Frontal cortex (tissue), 4 donors: ENCODE measurements at places on chromosomes 2 and 18. TPM values are rescaled to one million over a fixed set of nuclear protein-coding genes. Genes with fewer than 3 reads are reported as not detected.

- DNase-seq = no peak
These were observed 113.3 kb downstream of the POLE4 start for GRCh38 chr2:75071766-75072165.

- DNase-seq = no peak
These were observed 9.5 kb downstream of the TRIB2 start for GRCh38 chr2:12726271-12726670.

The HOXD11 gene
- not detected for total RNA-seq

The PTPN2 gene
- 40.4 TPM for total RNA-seq

- DNase-seq = no peak
These were observed 1210.4 kb upstream of the ACVR2A start for GRCh38 chr2:146634230-146635097.

DNA sequence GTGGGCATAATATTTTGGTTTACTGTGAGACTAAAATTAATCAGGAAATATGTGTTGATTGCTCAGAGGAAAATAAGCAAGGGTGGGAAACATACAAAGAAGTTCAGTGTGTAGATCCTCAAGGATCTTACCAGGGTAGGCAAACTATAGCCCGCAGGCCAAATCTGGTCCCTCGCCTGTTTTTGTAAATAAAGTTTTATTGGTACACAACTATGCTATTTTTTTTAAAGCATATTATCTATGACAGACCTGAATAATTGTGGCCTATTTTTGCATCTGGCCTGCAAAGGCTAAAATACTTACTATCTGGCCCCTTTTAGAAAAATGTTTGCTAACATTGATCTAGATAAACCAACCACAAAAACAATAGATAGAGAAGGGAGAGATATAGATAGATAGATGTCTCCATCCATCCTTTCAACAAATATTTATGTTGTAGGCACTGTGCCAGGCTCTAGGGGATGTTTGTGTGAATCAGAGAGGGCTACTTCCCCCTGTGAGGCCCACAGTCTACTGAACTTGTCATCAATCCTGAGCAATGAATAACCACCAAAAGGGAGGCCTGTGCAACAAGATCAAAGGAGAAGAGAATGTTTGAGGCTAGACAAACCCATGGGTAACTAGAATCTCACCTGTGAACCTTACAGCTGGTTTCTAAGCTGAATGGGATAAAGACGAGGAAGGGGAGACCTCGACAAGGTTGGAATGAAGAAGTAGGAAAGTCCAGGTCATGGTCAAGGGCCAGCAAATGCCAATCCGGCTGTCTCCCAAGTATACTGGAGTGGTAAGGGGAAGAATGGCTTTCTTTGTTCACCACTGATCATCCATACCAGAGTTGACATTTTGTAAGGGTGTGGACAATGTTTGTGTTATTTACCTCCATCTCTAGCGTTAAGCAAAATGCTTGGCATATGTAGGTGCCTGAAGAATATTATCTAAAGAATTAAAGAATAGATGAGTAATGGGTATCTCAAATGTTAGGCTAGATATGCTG, 23.6 kb downstream of the ALPK2 start:
- no peak for DNase-seq

The TMEM247 gene
- not detected for total RNA-seq

- no peak for DNase-seq
These were observed 1515.6 kb upstream of the NXPH2 start for GRCh38 chr2:140295767-140296166.

The SERPINB11 gene
- not detected for total RNA-seq

The ACTG2 gene
- total RNA-seq = 0.82 TPM

The TBC1D8 gene
- total RNA-seq = 6.1 TPM

- no peak for DNase-seq
These were observed 2003.8 kb upstream of the PIK3C3 start for GRCh38 chr18:39951142-39951720.

- no peak for DNase-seq
These were observed 27.5 kb downstream of the TUBB6 start for GRCh38 chr18:12335503-12335902.

GRCh38 chr2:22037274-22037673, 913.5 kb downstream of the TDRD15 start:
- no peak for DNase-seq

The ANKRD30BL gene
- total RNA-seq = 12.6 TPM

GRCh38 chr2:97858442-97858841, 137.3 kb downstream of the TMEM131 start:
- DNase-seq = no peak

The EVX2 gene
- total RNA-seq = not detected

DNA sequence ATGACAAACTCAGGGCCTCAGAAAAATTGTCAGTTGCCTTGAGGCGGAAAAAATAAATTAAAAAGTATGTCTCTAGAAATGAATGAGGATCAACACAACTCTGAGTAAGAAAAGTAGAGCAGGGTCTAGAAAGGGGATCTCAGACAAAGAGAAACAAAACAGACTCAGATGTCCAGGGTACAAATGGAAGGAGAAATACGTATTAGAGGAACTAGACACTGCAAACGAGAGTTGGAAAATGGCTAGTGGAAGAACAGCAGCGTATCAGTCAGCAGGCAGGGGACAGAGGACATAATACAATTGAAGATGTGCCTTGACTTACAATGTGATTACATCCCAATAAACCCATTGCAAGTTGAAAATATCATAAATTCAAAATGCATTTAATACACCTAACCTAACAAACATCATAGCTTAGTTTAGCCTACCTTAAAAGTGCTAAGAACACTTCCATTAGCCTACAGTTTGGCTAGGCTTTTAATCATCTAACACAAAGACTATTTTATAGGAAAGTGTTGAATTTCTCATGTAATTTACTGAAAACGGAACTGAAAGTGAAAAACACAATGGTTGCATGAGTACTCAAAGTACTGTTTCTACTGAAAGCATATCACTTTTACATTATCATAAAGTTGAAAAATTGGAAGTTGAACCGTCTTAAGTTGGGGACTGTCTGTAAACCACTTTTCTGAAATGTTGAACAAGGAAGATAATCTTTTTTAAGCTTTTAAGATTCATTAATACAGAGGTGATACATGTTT, 182.8 kb downstream of the NBAS start:
- DNase-seq = no peak

DNA sequence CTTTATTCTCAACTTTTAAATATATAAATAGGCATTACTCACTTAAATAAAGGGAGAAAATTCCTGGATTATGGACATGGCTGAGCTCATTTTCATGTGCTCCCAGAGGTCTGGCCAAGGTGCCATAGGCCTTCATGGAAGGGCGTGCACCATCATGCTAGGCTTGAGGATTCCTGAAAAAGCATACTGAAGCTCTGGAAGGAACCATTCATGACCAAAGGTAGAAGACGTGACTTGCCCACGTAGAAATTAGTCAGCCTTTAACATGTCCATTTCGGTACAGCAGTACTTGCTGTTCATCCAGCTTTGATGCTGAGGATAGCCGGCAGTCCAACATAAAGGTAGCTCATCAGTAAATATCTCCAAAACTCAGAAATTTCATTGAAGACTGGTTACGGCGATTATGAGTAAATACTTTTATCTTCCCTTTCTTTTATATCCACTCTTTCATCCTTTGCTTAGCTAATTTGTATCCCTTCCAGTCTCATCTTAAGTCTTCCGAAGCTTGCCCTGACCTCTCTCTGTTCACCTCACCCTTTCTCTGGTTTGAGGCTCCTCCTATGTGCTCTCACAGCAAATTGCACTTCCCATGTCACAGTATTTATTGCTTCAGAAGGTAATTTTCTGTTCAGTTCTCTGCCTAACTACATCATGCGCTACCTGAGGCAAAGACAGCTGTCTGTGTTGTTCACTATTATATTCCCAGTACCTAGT, 32.3 kb upstream of the ASNSD1 start:
- no peak for DNase-seq

DNA sequence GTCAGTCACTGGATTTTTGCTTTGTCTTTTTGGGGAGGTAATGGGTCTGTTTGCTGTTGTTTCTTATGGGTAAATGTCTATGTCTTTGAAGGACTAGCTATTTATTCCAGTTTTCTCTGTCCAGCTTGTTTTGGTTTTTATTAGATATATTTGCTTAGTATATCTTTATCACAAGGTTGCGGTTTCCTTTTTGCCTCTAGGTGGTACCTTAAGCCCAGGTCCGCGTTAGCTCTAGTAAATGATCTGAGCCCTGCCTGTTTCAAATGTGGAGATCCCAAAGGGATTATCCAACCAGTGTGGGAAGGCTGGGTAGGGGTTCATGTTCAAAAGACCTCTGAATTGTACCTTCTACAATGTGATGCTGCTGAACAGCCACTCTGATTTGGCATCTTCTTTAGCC, 114.5 kb downstream of the MYO3B start:
- DNase-seq = no peak

The TOGARAM2 gene
- total RNA-seq = under 0.01 TPM

GRCh38 chr2:235868224-235868623, 300.0 kb downstream of the GBX2 start:
- DNase-seq = no peak

The CIB4 gene
- total RNA-seq = not detected

The LOXL3 gene
- 14.3 TPM for total RNA-seq

- no peak for DNase-seq
These were observed 533.4 kb downstream of the ERBB4 start for GRCh38 chr2:212005085-212005671.

DNA sequence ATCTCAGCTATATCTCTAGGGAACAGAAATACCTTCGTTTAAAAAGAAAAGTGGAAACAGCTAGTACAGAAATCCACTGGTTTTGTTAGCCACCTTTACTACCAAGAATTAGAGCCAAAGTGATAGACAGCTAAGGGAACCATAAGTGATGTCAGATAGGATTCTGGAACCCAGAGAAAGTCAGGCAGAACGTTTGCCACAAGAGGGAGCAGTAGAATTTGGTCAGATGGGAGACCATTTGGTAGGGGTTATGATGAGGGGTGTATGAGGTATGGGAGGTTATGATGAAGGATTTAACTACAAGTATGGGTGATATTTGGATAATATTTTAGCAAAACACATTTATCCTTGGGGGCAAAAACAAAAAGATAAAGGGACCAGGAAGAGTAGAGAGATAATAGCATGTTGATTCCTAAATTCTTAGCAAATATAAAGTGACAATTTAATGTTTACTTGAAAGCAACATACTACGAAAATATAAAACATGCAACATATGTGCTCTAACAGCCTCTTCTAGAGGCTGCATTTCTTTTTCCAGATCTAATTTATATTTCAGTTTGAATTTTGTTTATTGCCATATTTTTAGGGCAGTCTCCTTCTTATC, 3.3 kb downstream of the SLC8A1 start:
- no peak for DNase-seq

The INHA gene
- 0.41 TPM for total RNA-seq

The CFC1 gene
- 0.41 TPM for total RNA-seq
